ENCODE measurements at places on chromosomes 2 and 18.

DNA sequence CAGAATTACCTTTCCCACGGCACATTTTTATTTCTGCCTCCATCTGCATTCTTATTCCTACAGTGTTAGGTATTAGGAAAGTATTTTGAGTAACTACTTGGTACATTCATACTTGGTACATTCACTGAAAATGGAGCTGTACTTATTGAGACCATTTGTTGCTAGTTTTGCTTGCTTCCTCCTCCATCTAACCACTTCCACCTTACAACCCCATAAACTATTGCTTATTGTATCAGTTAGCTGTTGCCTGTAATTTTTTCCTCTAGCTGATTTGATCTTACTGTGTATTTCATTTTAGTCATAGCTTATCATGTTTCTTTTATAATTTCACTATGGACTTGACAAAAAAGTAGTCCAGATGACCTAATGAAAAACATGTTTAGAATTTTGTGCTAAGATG lies 50.7 kb downstream of the AFTPH start:
- DNase-seq, result no peak

DNA sequence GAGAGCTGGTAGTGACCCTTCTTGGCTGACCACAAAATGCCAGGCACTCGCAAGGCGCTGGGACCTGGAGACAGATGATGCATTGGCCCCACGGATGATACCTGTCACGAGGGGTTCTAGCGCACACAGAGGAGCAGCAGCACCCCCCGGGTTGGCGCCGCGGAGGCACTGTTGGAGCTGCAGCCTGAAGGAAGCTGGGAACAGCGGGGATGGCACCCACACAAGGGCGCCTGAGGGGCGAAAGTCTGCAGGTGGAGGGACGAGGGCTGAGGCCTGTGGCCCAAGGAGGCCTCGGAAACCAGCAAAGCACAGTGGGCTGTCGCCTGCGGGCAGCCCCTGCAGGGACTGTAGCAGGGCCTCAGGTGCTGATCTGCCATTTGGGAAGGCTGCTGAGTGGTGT lies 33.6 kb downstream of the FAM228A start:
- no peak for DNase-seq

GRCh38 chr2:31434911-31435310 lies 20.4 kb upstream of the XDH start:
- no peak for DNase-seq

- no peak for DNase-seq
Observed at GRCh38 chr2:1585635-1586034, 158.7 kb downstream of the PXDN start.

GRCh38 chr2:46229134-46230063 lies 67.8 kb upstream of the EPAS1 start:
- DNase-seq, result no peak

Data from stimulated activated CD8-positive, alpha-beta memory T cell treated with anti-CD3 and anti-CD28 coated beads, Interleukin-4, amount 100 ng/mL, for 24 hours (primary cell).